ENCODE measurements at places on chromosomes 7 and 10.

GRCh38 chr10:74993649-74994048, 117.8 kb upstream of the SAMD8 start:
- no peak for DNase-seq

GRCh38 chr10:54607983-54608382, 193.0 kb downstream of the PCDH15 start:
- no peak for DNase-seq

- DNase-seq = no peak
These were observed 811 bp downstream of the CDK5 start for GRCh38 chr7:151056666-151057505.

DNA sequence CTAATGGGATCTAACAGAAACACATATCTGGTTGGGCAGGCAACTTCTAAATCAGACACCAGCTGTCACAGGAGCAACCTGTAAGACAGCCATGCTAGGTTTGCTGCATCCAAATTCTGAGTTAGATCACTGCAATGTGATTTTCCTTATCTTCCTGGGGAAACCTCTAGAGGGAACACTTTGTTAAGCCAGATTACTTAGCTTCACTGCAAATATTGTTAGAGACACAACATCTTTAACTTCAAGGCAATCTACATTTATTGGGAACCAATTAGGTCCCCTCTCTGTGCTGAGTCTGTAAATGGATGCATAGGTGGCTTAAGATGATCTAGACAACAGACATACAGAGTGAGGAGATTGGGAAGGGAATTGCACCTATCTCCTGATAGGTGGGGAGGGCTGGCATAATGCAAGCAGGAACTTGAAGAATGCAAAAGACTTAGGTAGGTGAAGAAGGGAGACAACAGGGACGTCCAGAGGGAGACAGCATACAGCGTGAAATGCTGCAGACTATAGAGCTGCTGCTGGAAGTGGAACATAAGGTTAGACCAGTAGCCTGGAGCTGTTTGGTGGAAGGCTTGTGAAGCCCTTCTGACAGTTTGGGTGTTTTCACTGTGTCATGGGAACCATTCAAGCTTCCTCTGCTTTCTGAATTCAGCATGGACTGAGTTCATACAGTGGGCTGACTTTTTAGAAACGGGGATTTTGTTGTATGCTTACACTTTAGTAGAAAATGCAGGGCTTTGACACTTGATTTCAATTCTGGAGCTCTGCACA, 109.8 kb upstream of the ELMO1 start:
- no peak for DNase-seq

- DNase-seq = no peak
These were observed 75.8 kb downstream of the AGMO start for GRCh38 chr7:15485998-15486397.

DNA sequence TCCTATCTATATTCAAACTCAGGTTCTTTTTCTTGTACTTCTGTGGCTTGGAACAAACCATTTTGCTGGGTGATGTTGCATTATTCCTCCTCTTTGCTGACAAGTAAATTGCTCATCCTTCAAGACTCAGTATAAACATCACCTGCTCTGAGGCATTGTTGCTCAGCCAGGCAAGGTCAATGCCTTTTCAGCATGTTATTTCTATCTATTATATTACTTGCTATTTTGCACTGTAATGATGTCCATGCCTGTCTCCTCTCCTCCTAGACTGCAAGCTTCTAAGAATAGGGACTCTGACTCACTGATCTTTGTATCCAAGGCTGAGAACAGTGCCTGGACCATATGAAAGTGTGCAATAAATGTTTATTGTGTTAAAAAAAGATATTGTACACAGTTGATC, 293.8 kb downstream of the RNLS start:
- no peak for DNase-seq

- DNase-seq = no peak
These were observed 107.4 kb downstream of the LHPP start for GRCh38 chr10:124568848-124569622.

GRCh38 chr7:157513162-157513621, 176.4 kb downstream of the DNAJB6 start:
- no peak for DNase-seq

Data from fibroblast of skin of left quadriceps (primary cell).